Activated effector memory CD4-positive, alpha-beta T cell treated with Interleukin-2 at 50 U/mL for 16 hours (primary cell): ENCODE measurements at places on chromosomes 11 and 22.
A peak's percentile ranks its signal among the peaks of the same experiment; 100 is the strongest.

GRCh38 chr11:82703796-82704195, 29.9 kb downstream of the FAM181B start:
- DNase-seq = no peak

DNA sequence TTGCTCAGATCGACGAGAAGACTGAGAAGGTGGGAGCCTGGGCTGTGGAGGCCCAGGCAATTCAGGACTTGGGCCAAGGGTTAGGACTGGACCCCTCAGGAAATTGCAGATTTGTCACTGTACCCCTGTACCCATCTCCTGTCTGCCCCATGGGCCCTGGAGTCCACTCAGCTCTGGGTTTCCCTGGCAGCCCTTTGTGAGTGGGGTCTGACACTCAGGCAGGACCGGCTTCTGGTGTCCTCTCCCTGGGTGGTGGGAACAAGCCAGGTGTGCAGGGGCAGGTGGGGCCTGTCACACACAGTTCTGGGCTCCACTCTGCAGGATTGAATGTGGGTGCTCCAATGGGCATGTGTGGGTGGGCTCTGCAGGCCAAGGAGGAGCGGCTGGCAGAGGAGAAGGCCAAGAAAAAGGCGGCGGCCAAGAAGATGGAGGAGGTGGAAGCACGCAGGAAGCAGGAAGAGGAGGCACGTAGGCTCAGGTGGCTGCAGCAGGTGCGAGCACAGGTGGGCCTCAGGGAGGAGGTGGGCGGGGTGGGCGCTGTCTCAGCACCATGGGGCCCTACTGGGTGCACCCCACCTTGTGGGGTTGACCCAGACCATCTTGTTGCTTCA, 21.6 kb downstream of the INCENP start:
- no peak for DNase-seq

DNA sequence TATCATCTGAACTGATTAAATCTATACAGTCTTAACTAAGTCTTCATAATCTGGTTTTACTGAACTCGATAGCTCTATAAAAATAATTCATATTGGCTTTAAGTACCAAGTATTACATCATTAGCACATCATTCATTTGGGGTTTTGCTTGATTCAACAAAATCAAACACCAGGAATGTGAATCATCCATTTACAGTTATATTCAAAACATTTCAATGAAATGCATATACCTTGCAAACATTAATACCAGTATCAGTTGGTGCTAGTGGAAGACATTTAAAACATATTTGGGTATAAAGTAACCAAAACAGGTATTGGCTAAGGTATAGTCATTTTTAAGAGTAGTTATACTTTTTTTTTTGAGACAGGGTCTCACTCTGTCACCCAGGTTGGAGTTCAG, 12.2 kb upstream of the CCDC89 start:
- DNase-seq = no peak

DNA sequence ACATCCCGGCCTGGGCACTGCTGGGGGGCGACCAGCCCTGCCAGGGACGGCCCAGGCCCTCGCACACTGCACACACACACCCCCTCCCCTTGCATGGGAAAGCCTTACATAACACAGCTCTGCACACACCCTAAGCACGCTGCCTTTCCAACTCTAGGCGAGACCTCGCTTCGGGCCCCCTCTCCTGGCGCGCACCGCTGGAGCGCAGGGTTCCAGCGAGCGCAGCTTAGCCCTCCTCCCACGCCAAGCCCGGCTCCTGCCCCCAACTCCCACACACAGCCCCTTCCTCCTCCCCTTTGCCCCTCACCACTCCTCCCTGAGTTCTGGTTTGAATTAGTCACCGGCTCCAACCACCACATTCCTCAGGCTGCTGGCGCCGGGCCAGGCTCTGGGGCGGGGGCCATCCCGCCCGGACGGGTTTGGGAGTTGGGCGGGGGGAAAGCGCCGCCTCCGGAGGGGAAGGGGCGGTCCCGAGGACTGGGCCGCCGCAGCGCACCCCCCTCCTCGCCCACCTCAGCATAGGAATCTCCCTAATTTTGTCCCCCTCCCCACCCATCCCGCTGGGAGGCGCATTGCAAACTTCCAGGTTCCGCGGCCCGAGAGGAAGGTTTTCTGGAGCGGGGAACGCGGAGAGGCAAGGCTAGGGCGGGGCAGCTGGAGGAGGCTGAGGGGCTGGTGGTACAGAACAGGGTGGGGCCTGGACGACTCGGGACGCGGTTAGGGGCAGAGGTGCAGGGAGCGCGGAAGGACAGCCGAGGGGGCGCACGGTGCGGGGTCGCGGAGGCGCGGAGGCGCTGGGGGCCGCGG, 966 bp downstream of the AHNAK start:
- peak; percentile 47 for DNase-seq

- DNase-seq = no peak
These were observed 109.3 kb downstream of the BRD1 start for GRCh38 chr22:49718396-49718795.

GRCh38 chr11:7160814-7161489, 72.2 kb downstream of the RBMXL2 start:
- no peak for DNase-seq
